Activated CD8-positive, alpha-beta memory T cell treated with anti-CD3 and anti-CD28 coated beads for 24 hours (primary cell): ENCODE measurements at places on chromosomes 11 and 22.

- DNase-seq, result no peak
Observed at GRCh38 chr22:29081517-29082236, 8.8 kb downstream of the KREMEN1 start.

GRCh38 chr11:27718346-27718862 is 18.1 kb upstream of the BDNF start:
- DNase-seq, result no peak

DNA sequence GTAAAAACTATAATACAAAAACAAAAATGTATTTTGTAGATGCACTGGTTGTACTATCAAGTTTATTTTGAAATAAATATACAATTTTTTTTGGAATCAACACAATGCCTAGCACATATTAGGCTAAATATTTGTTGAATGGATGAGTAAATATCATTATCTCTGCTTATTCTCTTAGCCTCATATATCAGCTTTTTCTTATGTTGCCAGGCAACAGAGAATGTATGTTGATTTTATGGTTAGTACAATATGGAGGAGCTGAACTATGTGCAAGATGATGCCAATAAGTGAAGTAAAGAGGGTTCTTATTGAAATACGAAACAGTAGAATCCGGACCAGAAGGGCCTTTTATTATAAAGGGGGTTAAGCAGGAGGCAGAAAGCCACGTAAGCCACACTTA is 94.9 kb downstream of the FAR1 start:
- no peak for DNase-seq

DNA sequence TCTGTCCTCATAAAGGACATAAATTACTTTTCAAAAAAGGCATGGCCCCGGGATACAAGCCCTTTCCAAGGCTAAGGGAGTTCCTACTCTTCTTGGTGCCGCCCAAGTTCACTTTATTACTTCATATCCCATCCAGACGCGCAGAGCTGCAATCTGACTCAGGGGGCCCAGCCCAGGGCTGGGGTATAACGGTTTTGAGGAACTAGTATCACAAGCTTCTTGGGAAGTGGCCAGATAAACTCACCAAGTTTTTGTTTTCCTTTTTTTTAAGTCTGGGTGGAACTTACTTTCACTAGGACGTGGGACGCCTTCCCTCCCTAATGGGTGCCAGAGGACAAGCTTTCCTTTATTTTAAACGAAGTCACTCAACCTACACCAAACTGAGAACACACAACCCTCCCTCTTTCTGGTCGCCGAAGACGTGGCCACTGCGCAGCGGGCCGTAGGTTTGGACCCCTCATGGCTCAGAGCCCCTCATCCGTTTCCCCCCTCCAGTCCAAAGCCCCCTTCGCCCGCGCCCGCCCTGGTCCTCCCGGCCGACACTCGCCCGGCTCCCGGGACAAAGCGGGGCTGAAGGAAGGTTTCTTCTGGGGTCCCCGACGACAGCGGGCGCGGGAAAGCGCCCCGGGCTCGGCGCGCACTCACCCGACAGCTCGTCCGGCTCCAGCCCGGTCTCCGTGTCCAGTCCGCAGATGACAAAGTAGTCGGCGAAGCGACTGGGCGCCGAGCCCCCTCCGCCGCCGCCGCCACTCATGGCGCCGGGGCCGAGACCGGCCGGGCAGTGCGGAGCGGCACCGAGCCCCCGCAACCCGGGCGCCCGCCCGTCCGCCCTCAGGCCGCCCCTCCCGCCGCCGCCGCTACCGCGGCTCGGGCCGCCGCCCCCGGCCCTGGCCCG is 587 bp downstream of the DENND5A start:
- DNase-seq, result peak; percentile 71

DNA sequence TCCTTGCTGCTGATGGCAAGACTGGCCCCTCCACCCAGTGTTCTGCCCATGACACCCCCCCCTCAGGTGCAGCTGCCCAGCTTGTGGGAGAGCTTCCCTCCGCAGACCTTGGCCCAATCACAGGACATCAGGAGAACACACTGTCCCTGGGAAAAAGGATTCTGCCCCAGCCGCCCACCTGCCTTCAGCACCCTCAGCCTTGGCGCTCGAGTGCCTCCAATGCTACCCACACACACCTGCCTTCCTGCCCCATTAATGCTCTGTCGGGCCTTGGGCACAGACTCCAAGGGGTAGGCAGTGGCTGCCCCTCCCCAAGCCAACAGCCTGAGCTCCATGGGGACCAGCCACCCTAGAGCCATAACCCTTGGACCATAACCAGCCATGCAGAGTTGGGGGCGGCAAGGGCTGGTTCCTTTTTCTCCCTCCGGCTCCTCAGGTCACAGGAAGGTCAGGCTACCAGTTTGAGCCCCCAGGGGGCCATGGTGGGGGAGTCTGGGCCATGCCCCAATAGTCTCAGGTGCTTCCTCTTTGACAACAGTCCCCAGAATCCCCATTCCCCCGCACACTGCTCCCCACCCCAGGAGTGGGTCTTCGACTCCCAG is 1.3 kb upstream of the ZNF70 start:
- no peak for DNase-seq

GRCh38 chr22:31625661-31626426 is 36.2 kb downstream of the PISD start:
- DNase-seq, result no peak

- DNase-seq, result no peak
Observed at GRCh38 chr22:21718499-21718898, 17.1 kb downstream of the YPEL1 start.

DNA sequence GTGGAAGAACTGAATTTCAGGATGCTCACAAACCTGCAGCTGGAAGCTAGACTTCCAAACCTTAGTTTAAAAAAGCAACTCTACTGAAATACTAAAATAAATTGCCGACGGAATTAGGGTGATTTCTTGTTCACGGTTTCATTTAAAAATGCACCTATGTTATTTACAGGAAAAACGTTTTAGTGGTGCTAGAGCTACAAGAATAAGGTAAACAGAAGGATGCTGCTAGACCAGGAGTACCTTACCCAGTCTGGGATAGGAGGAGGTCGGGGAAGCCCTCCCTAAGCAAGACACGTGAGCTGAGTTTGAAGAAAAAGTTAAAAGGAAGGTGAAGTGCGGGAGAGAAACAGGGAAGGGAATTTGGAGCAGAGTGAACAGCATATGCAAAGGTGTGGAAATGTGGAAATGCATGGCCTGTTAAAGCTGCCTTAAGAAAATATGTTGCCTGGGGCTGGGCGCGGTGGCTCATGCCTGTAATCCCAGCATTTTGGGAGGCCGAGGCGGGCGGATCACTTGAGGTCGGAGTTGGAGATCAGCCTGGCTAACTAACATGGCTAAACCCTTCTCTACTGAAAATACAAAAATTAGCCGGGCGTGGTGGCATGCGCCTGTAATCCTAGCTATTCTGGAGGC is 1.4 kb upstream of the FTH1 start:
- DNase-seq, result peak; percentile 48

GRCh38 chr22:43110927-43111623 is 525 bp downstream of the BIK start:
- peak; percentile 70 for DNase-seq

DNA sequence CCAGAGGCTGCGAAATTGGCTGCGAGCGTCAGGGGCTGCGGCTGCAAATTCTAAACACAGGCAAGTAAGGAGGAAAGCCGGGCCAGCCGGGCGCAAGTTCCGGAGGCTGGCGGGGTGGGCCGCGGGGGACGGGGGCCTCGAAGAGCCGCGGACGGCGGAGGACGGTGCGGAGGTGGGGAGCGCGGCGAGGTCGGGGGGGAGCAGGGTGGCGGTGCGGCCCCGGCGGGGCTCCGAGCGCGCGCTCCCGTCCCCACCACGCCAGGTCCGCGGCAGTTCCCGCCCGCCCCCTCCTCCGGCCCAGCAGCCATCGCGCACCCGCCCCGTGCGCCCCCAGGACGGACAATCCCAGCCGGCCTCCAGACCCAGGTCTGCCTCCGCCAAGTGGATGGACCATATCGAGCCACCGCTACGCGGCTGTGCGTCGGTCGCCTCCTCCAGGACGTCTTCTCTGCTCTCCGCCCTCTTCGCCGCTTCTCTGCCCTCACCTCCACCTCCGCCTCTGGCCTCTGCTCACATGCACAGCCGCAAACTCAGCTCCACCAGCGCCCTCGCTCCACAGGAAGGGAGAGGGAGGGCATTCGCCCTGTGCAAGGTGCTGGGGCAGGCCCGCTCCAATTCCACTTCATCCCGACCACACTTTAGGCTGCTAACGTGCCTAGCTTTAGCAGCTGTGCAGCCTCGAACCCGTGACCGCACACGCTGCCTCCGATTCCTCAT is 7.2 kb downstream of the ELFN2 start:
- peak; percentile 70 for DNase-seq

DNA sequence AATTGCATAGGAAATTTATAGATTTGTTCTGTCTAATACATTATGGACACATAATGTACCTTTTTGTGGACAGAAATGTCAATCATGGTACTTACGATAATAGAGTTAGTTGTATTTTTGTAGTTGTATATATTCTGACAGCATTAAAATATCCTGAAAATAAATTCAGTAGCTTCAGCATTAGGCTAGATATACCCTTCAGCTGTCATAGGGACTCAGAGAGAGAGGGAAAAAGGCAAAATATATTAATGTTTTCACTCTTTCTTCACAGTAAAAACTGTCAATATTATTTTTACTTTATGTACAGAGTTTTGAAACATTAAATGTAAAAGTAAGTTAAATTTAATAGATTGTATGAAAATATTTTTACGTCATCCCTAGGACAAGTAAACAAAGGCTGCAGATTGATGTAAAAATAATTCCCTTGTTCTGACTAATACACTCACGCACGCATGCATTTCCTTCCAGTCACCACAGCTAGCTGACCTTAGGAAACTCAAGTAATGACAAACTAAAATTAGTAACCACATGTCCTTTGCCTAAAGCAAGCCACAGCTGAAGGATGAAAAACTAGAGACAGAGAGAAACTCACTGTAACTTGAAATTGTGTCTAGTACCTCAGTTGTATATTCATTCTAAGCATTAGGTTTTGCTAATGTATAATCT is 104.7 kb upstream of the CARD18 start:
- DNase-seq, result no peak

- DNase-seq, result no peak
Observed at GRCh38 chr11:128669506-128670270, 24.2 kb upstream of the FLI1 start.

DNA sequence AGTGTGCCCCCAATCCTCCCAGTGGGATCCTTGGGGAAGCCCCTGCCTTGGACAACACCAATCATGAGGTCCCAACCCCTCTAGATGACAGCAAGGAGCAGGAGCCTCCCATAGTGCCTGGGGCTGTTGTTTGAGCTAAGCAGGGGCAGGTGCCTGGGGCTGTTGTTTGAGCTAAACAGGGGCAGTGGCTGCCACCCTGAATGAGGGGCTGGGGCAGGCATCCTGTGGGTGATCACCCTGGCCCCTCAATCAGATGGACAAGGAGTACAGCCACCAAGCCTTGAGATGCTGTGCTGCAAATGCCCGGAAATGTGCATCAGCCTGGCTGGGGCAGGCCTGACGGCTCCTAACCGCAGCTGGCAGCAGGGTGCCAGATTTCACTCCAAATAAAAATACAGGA is 66.7 kb downstream of the MYEOV start:
- peak; percentile 48 for DNase-seq

- DNase-seq, result no peak
Observed at GRCh38 chr22:35835998-35836691, 118.5 kb downstream of the APOL5 start.

GRCh38 chr22:42399315-42400271 is 32.6 kb downstream of the NFAM1 start:
- DNase-seq, result no peak

- no peak for DNase-seq
Observed at GRCh38 chr11:65492637-65493366, 6.0 kb upstream of the MALAT1 start.
